ENCODE measurements at places on chromosomes 3 and 15.

DNA sequence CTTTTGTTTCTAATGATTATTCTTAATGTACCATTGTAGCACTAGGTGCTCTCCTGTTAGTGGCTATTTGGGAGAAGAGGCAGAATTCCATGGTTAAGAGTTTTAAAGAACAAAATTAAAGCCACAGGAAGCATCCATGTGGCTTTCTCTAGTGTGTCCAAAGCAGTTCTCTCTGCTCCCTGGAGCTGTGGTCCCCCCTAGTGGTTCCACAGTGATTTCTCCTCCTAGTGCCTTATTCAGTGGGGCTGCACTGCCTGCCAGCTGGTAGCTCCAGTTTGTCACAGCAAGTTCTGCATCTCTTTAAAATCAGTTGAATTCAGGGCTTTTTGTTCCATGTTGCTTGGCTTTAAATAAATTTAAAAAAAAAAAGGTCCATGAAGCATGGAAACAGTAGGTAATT, 39.6 kb upstream of the FAM98B start:
- DNase-seq = no peak

DNA sequence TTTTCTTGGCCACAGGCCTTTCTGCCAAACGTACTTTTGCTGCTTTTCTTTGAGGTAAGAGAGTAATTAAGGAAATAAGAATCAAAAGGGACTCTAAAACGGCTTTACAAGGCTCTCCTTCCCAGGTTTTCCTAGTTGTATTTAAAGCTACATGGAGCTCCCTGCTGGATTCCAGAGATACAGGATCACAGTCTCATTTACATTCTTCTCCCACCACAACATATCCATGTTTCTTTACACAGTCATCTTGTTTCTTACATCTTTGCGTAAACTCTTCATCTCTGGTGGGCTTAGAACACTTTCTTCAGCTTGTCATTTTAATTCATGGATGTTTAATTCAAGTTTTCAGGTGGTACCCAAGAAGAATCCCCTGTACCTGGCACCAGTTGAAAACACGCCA, 117.6 kb upstream of the BFSP2 start:
- no peak for DNase-seq

GRCh38 chr15:53328341-53328740, 431.1 kb downstream of the WDR72 start:
- no peak for DNase-seq

DNA sequence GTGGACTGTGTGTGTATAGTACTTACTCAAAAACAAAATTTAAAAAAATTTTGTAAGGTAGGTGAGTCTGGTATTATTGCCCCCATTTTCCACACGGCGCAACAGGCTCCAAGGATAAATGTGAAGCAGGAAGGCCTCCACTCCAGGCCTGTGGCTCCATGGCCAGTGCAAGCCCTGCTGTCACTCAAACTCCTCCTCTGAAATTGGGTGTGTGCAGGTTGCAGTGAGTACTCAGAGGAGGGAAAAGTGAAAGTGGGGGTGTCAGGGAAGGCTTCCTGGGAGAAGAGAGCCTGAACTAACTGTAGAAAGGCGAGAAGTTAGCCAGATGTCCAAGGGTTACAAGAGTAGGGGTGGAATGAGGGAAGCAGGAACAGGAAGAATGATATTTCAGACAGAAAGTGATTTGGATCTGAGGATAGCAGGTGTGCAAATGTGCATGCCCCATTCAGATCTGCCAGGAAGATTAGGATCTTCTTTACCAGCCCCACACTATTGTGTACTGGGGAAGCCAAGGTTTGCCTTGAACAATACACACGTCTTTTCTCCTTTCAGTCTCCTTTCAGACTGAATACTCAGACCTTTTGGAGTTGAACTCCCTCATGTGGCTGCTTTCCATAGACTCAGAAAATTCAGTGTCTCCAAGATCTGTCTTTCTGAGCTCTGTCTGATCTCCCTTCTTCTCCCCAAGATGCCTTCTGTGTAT, 48.7 kb upstream of the RYK start:
- DNase-seq = no peak

DNA sequence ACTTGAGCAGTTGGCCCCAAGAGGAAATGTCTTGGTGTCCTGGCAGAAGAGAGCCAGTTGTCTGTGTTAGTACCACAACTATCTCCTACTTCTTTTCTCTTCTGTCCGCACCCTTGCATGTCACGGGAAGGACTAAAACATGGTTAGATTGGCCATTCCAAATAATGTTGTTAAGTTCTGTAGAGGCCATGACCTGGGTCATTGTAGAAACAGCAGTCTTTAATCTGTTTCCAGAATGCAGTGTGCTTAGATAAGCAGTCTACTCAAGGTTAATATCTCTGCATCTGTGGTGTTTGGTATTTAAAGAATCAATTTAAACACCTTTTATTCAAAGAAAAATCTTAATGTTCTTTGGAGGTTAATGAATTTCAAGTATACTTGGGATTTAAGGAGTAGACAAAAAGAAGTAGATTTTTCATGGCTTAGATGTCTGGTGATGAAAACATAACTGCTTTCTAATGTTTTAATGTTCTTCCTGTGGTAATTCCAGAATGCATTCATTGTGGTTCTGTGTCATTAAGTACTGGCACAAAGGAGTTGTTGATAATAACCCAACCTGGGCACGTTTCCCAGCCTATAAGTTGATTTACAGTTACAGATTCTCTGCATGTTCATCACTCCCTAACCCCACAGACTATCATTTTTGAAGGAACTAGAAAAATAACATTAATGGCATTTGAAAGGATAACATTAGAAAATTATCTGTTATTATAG, 58.9 kb downstream of the TMEM108 start:
- DNase-seq = no peak

DNA sequence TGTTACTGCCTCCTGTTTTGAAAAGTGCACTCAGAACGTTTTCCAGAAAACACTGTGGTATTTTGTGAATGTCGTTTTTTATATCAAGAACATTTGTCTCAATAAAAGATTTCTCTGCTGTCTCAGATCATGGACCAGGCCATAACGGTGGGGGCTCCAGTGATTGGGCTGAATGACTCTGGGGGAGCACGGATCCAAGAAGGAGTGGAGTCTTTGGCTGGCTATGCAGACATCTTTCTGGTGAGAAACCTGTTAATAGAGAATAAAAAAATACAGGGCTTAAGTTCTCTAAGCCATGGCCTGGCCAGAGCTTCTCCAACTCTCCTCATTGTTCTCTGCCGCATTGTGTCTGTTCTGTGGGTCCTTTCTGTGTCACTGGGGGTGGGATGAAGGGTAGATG, 11.7 kb downstream of the PCCB start:
- no peak for DNase-seq

DNA sequence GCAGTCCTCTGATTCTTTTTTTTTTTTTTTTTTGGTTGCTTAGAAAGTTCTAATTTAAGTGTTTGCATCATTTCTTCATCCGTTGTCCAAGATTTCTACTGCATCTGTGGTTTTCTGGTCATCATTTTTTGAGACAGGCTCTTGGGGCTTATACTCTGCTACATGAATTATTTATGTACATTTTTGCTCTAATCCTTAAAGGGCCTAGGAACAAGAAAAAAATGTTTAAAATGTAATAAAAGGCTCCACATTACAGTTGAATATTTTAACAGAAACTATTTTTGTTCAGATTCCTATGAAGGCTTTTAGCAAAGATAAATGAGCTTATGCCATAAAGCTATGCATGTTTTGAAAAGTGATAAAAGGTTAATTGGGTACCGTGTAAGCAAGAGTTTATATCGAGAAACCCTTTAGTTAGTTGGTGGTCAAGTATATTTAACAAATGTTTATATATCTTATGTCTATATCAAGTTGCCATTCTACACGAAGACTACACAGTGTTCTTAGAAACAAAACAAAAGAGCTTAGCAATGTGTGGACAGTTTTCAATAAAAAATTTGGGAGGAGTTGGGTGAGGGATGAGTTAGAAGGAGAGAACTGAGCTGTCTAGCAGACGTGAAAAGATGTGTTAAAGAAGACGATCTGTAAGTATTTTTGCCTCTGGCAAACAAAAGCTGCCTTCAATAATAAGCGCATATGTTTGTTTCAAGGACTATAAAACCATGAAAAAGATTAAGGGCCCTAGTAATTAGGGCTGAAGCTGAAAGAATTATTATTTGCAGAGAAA, 563.6 kb upstream of the NAALADL2 start:
- DNase-seq = no peak

GRCh38 chr3:134306320-134306719, 55.7 kb upstream of the RYK start:
- DNase-seq = no peak

DNA sequence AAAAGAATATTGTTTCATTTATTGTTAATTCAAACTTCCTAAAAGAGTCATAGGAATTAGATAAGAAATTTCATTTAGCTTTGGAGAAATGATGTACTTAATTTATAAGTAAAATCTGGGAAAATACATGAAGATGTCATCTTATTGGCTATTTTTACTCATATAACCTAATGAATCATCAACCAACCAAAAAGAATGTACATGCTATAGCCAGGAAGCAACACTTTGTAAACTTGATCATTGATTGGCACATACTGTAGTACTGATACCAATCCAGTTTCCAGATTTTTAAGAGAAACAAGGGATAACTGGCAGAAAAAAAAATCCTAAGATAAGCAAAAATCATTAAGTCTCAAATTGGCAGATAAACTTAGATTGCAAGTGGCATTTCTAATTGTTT, 207.9 kb upstream of the CDIN1 start:
- no peak for DNase-seq

GRCh38 chr3:98887684-98888083, 13.8 kb downstream of the DCBLD2 start:
- no peak for DNase-seq

DNA sequence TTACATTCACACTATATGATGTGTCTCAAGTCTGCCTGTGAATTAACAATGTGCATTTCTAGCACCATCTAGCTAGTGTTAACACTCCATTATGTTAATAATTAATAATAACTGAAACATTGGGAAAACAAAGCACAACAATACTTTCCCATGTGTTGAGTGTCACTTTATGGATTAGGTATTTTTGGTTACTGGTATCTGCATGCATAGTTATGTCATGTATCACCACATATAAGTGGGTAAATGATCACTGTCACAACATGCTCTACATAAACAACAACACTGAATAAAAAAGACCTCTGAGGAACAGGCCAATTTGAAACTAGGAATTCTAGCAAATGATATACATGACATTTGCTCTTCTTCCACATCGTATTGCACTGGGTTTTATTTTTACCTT, 74.7 kb downstream of the MLH1 start:
- DNase-seq = no peak

GRCh38 chr15:58755956-58756355, 6.4 kb upstream of the ADAM10 start:
- no peak for DNase-seq

DNA sequence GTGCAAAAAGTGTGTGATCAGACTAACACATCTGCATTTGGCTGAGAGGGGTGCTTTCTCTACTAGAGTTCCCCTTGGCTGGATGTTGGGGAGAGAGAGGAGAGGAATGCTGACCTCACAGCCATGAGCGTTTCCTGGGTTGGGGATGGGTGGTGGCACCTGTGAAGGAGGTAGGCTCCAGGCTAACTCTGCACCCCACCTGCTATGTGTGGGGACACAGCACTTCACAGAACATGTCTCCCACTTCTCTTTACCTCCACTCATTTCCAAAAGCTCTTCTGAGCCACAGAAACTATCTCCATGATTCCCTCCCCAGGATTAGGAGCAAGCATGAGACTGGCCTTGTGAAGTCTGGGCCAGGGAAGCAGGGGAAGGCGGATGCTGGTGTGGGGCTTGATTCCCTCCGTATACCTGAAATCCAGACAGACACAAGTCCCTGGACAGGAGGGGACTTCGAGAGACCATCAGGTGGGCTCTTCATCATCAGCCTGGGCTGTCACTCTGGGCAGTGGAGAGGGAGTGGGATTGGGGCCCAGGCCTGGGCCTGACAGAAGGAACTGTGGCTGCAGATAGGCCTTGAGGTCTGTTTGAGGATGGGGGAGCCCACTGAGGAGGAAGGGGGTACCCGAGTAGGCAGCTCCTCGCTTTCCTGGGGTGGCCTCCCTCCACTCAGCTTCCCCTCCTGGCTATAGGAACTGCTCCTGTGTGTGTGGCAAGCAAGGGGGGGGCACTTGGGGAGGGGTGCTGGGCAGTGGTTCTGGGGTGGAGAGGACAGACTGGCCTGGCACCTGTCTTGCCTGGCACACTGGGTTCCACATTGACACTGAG, 40.7 kb downstream of the FEM1B start:
- no peak for DNase-seq

GRCh38 chr3:14329842-14330241, 72.6 kb upstream of the SLC6A6 start:
- no peak for DNase-seq

DNA sequence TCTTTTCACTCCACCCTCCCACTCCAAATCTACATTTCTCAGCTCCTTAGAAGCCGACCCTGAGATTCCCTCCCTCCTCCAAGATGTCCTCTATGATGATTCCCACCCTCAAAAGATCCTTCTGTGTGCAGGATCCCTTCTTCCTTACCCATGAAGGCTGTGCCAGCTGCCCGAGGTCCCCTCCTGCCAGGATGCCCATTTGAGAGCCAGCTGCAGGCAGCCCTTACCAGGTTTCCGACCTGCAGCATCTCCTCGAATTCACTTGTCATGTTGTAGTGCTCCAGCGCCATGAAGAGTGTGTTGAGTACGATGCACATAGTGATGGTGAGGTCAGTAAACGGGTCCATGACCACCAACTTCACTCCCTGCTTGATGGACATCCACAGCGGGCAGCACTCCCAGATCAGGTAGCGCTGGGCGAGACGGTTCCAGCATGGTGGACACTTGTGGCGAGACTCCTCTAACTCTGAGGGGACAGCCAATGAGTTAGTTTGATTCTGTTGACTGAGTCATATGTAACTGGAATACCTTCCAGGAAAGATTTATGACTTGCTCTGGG, 51.9 kb downstream of the SCN5A start:
- DNase-seq = no peak

DNA sequence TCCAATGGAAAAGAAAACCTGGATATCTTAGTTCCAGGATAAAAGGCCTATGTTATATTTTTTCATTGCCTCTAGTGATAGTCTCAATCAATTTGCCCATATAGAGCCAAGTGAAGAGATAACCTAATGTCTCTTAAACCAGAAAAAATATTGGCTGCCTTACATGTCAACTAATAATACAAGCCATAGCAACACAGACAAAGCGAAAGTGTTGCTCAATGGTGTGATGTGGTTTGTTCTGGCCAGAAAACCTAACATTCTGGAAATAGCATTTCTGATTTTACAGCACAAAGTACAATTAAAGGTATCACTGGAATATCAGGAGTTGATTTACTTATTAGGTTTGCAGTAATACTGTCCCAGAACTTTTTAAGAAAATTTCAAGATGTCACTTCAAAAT, 101.5 kb downstream of the ATP8B4 start:
- DNase-seq = no peak

Data from stimulated activated CD4-positive, alpha-beta T cell treated with anti-CD3 and anti-CD28 coated beads, Interleukin-4, amount 100 ng/mL, for 1 hour (primary cell).